Psoas muscle (tissue), 8 donors: ENCODE measurements at places on chromosomes 3 and 15.

DNA sequence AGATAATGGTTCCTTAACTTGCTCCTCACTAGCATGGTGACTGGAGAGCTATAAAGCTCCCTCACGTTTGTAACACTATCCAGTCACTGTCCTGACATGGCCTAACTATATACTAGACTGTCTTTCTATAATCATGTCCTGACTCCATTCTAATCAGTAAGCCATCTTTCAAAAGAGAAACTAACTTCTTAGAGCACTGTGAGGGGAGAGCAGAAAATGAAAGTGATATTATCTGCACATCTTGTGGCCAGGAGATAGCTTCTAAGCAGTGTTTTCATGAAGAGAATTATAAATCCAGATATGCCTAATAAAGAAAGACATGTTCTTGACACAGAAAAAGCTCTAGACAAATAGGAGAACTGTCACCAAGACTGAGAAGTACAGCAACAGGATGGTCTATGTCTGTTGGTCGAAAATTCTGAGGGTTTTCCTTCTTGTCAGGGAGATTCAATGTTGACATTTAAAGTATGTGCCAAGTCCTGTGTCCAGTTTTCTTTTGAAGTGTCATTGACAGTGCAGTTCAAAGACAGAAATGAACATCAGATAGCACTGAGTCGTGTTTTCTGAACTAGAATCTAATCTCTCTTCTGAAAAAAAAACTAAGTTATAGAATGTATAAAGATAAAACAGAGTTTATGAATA lies 230.6 kb upstream of the PEX5L start:
- DNase-seq: no peak
- no peak overlapping the region for H3K4me3 ChIP-seq
- H3K4me1 ChIP-seq: no peaks in the 10 kb centered on the region

DNA sequence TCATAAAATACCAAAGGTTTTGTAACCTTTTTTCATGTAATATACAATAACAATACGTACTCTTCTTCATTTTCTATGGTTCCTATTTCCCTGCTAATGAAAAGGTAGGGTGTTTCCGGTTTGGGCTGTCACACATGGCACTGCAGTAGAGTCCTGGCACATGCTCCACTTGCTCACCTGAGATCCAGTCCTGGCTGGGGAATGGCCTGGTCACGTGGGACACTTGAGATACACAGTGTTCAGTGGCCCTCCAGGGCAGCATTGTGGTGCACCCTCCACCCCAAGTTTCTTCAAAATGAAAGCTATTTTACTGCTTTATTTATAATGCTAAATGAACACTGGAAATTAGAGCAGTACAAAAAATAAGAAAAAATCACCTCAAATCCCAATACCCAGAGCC lies 23.2 kb downstream of the MRPS25 start:
- DNase-seq: no peak
- H3K4me3 ChIP-seq: no peak overlapping the region
- H3K27me3 ChIP-seq: no peaks in the 10 kb centered on the region

DNA sequence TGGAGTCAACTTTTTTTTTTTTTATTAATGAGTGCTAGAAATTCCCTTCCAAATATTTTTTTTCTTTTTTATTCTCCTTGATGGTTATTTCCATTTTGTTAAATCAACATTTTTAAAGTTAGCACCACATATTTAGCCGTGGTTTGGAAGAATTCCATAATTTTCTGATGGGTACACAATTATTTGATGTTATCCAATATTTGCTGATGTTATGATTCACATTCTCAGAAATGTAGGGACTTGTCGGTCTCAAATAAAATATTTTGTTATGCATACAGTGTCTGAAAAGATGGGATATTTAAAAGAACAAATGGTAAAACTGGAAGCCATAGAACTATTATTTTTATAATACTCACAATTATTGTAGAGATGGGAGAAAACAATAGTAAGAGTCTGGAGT lies 911.5 kb upstream of the GBE1 start:
- H3K27ac ChIP-seq: no peak overlapping the region
- H3K36me3 ChIP-seq: no peaks in the 10 kb centered on the region
- no peak overlapping the region for H3K4me3 ChIP-seq

DNA sequence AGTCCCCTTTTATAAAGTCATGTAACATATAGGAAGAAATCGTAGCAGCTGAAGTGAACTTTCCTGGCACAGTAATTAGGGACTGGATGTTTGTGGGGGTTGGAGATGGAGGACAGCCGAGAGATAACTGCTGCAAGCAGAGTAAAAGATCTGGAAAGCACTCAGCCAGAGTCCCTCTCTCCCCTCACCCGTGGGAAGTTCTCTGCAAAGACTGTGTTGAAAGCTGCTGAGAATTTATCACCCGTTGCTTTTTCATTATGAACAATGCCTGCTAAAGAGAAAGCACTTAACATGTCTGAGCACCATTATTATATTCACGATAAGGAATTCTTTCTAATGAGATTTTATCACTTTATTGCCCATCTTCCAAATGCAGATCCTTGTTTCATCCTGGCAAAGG lies 248.8 kb downstream of the SHOX2 start:
- no peak overlapping the region for H3K27ac ChIP-seq
- no peaks in the 10 kb centered on the region for H3K27me3 ChIP-seq
- H3K4me3 ChIP-seq: no peak overlapping the region
- H3K4me1 ChIP-seq: no peaks in the 10 kb centered on the region
- H3K36me3 ChIP-seq: no peaks in the 10 kb centered on the region

DNA sequence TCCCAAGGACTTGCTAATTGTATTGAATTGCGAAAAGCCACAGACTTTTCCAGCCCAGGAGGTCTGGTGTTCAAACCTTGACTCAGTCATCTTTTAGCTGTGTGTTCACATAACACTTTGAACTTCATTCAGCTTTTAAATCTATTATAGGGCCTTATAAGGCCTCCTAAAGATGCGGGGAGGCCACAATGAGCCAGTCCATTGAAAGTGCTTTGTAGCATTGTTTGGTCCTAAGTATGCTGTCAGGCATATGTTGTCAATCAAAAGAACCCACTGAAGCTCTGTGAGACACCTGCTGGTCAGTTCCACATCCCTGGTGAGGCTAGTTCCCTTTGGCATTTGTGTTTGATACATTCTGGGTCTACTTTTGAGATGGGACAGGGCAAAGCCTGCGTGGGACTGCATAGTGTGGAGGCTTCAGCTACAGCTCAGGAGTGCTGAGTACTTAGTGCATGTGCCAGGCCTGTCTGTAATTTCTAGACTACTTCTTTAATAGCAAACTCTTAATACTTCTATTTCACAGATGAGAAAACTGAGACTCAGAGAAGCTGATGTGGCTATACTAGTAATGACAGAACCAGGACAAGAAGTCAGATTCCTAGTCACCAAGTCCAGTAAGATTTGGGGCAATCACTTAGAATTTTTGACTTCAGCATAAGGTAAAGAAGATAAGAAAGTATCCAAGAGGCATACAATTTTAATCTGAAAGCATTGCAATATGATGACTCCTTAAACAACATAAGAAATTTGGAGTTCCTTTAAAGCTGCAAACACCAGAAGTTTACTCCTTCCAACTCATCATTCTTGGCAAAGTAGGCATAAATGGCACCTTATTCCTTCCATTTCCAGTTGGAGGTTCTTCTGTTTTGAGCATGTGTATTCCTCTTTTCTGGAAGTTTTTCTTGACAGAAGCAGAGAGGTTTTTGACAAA lies 213.0 kb downstream of the PDCD6IP start:
- no peaks in the 10 kb centered on the region for H3K4me1 ChIP-seq
- no peaks in the 10 kb centered on the region for H3K36me3 ChIP-seq
- no peaks in the 10 kb centered on the region for H3K27me3 ChIP-seq
- DNase-seq: no peak
- H3K4me3 ChIP-seq: no peak overlapping the region

DNA sequence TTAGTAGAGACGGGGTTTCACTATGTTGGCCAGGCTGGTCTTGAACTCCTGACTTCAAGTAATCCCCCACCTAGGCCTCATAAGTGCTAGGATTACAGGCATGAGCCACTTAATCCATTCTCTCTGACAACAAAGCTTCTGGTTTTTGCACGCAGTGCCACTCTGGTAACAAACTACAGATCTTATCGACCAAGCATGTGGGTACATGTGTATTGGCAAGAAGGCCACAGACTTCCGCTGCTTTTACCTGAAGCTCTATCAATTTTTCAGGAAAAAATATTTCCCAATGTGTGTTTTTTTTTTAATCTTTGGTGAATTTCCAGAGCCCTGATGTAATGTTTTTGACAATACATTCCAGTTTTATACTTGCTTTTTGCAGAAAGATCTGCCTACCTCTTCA lies 182.5 kb downstream of the PCCB start:
- peaks cover 3% of the 10 kb centered on the region for H3K36me3 ChIP-seq
- H3K27me3 ChIP-seq: no peaks in the 10 kb centered on the region
- H3K27ac ChIP-seq: no peak overlapping the region
- no peak for DNase-seq
